Left ventricle myocardium inferior (tissue), 1 donor: ENCODE measurements at places on chromosomes 16 and 17. TPM values are rescaled to one million over a fixed set of nuclear protein-coding genes. Genes with fewer than 3 reads are reported as not detected.

Gene KRTAP2-3
- total RNA-seq: not detected

Gene INCA1
- total RNA-seq: 3.1 TPM

Gene FAM20A
- total RNA-seq: 2.9 TPM

Gene ZNF629
- total RNA-seq: 21.1 TPM

Gene TMEM238L
- total RNA-seq: not detected

Gene TIGD7
- 9.7 TPM for total RNA-seq

Gene TBC1D3E
- total RNA-seq: not detected

Gene LRRC75A
- 0.96 TPM for total RNA-seq

Gene TBC1D3C
- not detected for total RNA-seq

Gene IRF8
- total RNA-seq: 2.7 TPM

Gene ITGAD
- not detected for total RNA-seq

- no peak for DNase-seq
These were observed 13.4 kb downstream of the MCRIP1 start for GRCh38 chr17:81819708-81820107.

DNA sequence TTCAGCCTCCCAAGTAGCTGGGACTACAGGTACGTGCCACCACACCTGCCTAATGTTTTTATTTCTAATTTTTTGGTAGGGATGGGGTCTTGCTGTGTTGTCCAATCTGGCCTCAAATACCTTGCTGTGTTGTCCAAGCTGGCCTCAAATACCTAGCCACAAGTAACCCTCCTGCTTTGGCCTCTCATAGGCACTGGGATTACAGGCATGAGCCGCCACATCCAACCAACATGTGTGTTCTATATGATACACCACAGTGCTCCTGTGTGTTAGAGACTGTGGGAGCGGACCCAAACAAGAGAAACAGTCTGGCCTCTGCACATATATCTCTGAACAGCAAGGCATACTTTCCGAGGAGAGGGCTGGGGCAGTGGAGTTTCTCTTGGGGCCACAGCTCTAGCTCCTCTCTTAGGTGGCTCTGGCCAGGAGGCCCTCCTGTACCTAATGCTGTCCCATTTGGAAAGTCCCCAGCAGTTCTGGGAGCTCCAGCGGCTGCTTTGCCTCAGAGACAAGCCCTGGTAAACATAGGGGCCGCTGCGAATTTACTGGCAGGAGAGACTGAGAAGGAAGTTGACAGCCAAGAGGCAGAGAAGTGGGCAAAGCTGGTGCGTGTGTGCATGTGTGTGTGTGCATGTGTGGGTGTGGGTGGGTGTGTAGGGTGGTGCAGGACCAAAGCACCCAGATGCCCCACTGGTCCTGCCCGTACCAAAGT is 95.0 kb downstream of the RAB11FIP4 start:
- DNase-seq: no peak

DNA sequence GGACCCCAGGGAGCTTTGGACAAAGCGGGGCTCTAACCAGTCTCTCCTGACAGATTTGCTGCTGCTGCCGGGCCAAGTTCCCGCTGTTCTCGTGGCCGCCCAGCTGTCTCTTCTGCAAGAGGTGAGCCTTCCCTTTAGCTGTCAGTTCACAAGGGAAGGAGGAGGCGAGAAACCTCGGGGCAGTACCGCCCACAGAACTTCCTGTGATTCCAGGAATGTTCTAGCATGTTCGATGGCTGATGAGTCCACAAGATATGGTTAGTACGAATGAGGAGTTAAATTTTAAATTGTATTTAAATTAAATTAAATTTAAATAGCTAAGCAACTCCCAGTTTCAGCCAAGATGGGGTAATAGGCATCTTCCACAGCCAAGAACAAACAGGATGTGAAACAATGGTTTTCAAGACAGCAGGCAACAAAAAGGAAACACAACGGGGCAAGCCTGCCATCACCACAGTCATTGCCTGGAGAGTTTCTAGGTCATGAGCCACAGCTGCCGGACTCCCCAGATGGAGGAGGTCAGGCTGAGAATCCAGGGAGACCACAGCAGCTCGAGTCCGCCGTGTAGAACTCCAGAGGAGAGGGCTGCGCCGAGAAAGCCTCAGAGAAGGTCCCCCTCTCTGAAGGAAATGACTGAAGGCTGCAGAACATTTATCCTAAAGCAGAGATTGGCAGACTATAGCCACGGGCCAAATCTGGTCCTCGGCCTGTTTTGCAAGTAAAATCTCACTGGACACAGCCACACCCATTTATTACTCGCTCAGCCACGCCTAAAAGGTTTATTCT is 9.5 kb upstream of the TCF25 start:
- DNase-seq: peak; percentile 36

DNA sequence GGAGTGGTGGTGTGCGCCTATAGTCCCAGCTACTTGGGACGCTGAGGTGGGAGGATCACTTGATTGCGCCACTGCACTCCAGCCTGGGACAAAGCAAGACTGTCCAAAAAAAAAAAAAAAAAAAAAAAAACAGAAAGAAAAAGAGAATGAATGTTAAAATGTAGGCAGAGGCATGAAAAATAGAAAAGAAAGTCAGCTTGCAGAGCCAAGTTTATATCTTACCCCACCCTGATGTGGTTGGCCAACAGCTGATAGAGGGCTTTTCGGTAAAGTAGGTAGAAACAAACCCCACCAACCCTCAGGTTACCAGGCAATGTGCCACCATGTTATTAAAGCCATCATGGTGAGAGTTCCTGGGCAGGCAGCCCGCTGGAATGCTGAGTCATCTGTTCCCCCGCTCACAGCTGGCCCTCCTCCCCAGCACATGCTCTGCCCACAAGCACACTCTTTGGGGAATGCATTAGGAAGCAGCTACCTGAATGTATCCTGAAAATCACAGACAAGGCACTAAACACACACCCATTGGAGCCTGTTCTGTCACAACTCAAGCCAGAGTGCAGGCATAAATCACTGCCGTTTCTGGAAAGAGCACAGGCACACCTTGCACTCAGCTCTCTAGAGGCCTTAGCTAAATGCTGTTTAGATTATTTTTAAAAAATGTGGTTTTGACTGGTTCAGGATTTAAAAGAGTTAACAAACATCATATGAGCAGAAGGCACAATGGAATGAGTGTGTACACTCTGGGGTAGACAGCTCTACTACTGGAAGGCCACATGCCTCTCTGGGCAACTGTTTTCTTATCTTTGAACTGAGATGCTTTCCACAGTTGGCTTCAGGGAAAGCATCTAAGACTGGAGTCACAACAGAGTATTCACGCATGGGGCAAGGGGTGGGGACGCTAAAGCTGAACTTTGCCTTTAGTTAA is 128.5 kb downstream of the PARN start:
- DNase-seq: peak; percentile 87

DNA sequence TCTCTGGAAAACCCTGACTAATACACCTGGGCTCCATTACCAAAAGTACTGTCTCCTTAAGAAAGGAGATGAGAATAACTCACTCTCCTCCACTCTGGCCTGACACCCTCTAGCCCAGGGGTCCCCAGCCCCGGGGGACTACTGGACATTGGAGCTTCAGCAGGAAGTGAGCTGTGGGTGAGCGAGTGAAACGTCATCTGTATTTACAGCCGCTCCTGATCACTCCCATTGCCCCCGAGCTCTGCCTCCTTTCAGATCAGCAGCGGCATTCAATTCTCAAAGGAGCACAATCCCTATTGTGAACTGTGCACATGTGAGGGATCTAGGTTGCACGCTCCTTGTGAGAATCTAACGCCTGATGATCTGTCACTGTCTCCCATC is 126.3 kb upstream of the TNRC6C start:
- peak; percentile 4 for DNase-seq

- no peak for DNase-seq
These were observed 10.0 kb upstream of the MRPS23 start for GRCh38 chr17:57859601-57860413.

- DNase-seq: no peak
These were observed 29.9 kb upstream of the CLEC18B start for GRCh38 chr16:74450967-74451760.

GRCh38 chr17:33266116-33266515 is 27.0 kb downstream of the ASIC2 start:
- no peak for DNase-seq

DNA sequence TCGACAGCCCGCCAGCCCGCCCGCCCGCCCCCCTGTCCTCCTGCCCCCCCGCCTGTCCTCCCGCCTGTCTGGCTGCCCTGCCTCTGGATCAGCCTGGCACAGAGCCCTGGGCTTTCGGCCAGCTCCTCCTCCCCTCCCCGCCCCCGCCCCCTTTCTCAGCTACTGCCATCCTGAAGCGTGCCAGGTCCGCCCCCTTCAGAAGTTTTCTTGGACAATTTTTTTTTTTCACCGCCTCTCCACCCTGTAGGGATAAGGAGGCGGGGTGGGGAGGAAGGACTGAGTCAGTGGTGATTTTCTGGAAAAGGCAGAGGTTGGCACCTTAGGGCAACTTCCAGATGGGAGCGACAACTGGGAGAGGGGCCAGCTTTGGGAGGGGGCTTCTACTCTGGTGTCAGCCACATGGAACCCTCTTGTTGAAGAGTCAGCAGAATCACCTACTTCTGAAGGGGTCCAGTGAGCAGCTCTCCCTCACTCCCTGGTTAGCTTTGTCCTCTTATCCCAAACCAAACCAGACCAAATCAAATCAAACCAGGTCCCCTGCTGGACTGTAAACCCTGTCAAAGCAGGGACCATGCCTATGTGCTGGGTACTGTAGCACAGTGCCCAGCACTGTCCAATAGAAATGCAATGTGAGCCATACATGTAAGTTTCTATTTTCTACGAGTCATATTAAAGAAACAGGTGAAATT is 19.7 kb downstream of the IGF2BP1 start:
- DNase-seq: no peak

- DNase-seq: no peak
These were observed 1849.3 kb downstream of the TP53TG3F start for GRCh38 chr16:35308674-35309073.

DNA sequence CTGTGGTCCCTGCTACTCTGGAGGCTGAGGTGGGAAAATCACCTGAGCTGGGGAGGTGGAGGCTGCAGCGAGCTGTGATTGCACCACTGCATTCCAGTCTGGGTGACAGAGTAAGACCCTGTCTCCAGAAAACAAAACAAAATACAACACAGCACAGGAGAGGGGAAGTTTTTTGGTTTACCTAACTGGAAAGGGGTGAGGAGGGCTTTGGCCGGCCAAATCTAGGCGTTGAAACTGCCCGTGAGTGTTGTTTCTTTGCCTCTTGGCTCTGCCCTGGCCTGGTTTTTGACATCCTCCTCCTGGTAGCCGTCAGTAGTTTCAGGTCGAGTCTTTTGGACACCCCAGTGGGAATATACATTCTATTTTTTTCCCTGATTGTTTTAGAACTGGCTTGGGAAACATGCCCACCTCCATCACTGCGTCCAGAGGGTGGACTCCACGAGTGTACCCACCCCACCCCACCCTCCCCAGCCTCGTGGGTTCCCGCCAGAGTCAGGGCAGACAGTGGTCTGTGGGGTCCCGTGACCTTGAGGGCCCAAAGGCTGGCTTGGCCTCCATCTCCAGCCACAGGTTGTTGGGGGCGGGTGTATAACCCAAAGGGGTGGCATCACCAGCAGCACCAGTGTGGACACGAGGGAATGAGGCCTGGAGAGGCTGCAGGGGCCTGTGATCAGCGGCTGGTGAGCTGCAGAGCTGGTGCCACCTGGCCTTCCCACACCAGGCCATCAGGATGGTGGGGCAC is 42.7 kb downstream of the NT5M start:
- DNase-seq: no peak

DNA sequence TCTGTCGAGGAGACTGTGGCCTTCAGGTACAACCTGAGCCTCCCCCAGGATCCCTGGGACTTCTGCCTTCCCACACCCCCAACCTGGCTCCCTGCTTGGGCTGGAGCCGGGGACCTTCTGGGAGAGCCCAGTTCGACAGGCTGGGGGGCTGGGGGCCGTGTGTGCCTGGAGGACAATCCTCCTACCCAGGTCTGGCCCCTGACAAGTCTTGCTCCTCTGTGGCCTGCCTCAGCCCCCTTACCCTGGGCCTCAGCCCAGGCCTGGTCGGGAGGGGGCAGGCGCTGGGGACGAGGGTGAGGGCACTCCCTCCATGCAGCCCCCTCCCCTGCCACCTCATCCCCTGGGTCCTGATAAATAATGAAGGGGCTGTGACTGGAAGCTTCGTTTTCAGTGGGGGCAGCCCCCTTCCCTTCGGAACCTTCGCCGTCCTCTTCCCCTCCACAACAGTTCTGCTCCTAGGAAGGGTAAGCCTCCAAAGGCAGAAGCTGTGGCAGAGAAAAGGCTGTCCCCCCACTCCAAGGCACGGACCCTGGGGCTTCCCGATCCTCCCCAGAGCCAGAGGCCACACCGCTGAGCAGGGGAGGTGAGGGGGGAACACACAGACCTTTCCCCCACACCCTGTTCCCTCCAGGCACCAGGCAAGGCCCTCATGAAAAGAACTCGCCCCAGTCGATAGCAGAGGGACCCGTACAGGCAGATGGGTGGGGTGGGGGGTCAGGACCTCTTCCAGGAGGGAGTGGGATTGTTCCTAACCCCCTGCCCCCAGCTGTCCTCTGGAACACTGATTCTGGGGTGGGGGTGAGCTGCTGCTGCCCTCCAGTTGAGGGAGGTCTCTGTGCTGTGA is 5.0 kb upstream of the BAHCC1 start:
- no peak for DNase-seq

GRCh38 chr16:14151256-14152030 is 80.3 kb downstream of the MRTFB start:
- no peak for DNase-seq

- DNase-seq: peak; percentile 14
These were observed 19.7 kb upstream of the RCVRN start for GRCh38 chr17:9924735-9925191.

- no peak for DNase-seq
These were observed 107.9 kb upstream of the EEF2KMT start for GRCh38 chr16:5205361-5206040.

- DNase-seq: no peak
These were observed 18.5 kb upstream of the DNAJA2 start for GRCh38 chr16:46991729-46992704.

GRCh38 chr16:79601092-79601930 is 774 bp upstream of the MAF start:
- DNase-seq: peak; percentile 67

GRCh38 chr17:48769009-48769675 is 40.6 kb upstream of the HOXB13 start:
- DNase-seq: no peak

GRCh38 chr17:7323731-7324437 is 5.3 kb downstream of the NEURL4 start:
- peak; percentile 50 for DNase-seq

DNA sequence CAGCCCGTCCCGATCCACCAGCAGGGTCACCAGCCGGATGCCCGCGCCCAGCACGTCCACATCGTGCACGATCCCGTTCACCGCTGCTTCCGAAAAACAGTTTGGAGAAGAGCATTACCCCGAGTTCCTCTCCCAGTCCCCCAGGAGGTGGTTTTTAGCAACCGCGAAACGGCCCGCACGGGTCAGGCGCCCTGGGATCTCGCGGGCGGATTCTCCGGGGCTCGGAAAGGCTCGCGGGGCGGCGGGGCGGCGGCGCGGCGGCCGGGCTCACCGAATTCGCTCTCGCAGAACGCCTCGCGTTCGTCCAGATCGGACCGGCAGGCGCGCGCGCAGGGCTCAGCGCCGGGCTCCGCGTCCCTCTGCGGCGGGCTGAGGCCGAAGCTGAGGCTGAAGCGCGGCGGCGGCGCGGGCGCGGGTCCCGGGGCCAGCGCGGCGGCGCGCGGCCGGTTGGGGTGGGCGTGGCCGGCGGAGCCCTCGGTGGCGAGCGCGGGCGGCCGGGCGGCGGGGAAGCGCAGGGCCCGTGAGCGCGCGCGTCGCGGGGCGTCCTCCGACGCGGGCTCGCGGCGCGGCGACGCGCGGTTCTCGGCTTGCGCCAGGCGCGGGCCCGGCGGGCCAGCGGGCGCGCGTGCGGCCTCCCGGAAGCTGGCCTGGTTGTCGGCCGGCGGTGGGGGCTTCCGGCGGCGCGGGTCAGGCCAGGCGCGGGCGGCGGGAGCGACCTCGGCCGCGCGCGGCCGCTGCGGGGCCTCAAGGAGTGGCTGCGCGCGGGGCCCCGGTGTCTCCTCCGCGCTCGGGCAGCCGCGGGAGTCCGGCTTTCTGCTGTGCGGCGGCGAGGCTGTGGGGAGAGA is 2.9 kb downstream of the C17orf58 start:
- peak; percentile 87 for DNase-seq
